Natural killer cell (primary cell): ENCODE measurements at places on chromosomes 6 and 20. TPM values are rescaled to one million over a fixed set of nuclear protein-coding genes. Genes with fewer than 3 reads are reported as not detected.

GRCh38 chr6:157432892-157433265 lies 51.9 kb downstream of the ZDHHC14 start:
- no peak for DNase-seq

DNA sequence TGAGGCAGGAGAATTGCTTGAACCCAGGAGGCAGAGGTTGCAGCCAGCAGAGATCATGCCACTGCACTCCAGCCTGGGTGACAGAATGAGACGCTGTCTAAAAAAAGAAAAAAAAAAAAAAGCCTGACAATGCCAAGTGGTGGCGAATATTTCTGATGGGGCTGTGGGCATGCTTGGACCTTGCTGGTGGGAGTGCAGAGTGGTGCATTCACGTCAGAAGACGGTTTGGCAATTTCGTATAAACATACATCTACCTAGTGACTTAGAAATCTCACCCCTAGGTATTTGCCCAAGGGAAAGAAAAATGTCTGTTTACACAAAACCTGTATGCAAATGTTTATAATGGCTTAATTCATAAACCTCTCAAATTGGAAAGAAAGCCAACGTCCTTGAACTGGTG lies 33.6 kb downstream of the CTCFL start:
- DNase-seq = no peak

GRCh38 chr20:37128803-37129202 lies 33.0 kb upstream of the RBL1 start:
- DNase-seq = no peak

- DNase-seq = no peak
These were observed 92.9 kb downstream of the VEGFA start for GRCh38 chr6:43862925-43863324.

- DNase-seq = no peak
These were observed 110.3 kb upstream of the NUP153 start for GRCh38 chr6:17816921-17817611.

LY6G6D gene
- 0.94 TPM for total RNA-seq

GRCh38 chr6:108714766-108715414 lies 133.3 kb upstream of the ARMC2 start:
- DNase-seq = no peak

ADGRF4 gene
- not detected for total RNA-seq

GRCh38 chr20:47043086-47043485 lies 148.4 kb downstream of the EYA2 start:
- no peak for DNase-seq

VGLL2 gene
- not detected for total RNA-seq

DNA sequence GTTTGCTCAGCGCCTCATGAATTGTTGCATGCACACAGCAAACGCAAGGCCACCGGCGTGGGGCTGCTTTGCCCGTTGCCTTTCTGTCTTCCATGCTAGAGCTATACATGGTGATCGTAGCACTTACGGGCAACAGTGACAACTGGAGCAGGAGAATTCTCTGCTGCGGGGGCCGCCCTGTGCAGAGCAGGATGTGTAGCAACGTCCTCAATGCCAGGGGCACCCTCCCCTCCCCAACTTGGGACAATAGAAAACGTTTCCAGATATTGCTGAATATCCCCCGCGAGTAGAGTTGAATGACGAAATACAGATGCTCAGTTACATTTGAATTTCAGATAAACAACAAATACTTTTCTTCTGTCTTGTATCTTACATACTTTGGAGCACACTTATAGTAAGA lies 198.7 kb downstream of the TFAP2C start:
- DNase-seq = no peak

GRCh38 chr6:134056046-134056445 lies 3.6 kb upstream of the SLC2A12 start:
- no peak for DNase-seq

GRCh38 chr6:84150705-84151104 lies 76.7 kb downstream of the CEP162 start:
- no peak for DNase-seq

OR2H1 gene
- total RNA-seq = not detected

BMP2 gene
- total RNA-seq = 0.45 TPM

POM121L2 gene
- total RNA-seq = not detected
